COLO829 (cell line): ENCODE measurements at places on chromosomes 4 and X.

DNA sequence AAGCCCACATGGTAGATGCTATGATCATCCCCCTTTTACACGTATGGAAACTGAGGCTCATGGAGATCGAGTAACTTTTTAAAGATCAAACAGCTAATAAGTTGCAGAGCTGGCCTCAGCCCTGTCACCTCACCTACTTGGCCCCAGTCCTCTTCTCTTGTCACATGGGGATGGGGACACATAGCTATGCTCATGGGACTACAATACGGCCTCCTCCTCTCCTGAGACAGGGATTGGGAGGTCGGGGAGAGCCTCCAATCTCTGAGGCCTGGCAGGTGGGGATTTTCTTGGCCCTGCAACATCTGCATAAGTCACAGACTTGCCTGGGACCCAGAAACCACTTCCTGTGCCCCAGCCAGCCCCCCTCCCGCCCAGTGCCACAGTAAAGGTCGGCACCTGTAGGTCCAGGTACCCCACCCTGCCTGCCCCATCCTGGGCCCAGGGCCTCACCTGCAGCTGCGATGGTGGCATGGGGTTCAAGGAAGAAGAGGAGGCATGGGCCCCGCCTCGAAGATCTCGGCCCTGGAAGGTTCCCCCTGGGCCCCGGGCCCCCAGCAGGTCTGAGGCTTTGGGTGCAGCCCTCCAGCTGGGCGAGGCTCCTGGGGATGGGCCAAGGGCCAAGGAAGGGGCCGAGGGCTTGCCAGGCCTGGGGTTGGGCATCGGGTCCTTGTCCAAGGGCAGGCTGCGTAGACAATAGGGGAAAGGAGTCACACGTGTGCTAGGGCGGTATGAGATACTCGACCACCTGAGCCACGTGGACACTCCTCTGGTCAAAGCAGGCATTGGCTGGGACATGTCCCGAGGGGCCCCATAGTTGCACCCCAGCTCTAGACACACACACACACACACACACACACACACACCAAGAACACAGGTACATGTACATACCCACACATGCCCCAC, 6.4 kb downstream of the FOXP3 start:
- no peak for DNase-seq

GRCh38 chrX:122868631-122869030, 315.4 kb upstream of the GRIA3 start:
- no peak for DNase-seq

GRCh38 chrX:24862343-24862742, 153.4 kb downstream of the ARX start:
- DNase-seq = no peak

- DNase-seq = no peak
Measured at GRCh38 chr4:41176340-41176739, 38.0 kb downstream of the APBB2 start.

- no peak for DNase-seq
Measured at GRCh38 chr4:68326141-68326540, 23.7 kb downstream of the YTHDC1 start.

DNA sequence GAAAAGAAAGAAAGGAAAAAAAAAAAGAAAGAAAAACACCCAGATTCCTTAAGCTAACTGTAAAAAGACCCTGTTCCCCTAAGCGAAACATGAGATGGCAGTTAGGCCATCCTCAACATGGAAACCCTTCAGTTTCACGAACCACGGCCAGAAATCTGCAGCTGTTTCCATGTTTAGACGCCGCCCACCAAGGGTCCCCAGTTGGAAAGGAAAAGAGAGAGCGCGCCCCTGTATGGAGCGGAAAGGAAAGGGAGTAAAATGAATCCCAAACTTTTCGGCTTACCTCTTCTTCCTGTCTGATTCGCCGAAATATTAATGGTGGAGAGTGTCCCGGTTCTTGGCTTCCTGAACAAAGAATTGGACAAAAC, 38.3 kb downstream of the MGARP start:
- DNase-seq = no peak

GRCh38 chr4:3829956-3830773, 64.0 kb downstream of the ADRA2C start:
- DNase-seq = peak; percentile 35

DNA sequence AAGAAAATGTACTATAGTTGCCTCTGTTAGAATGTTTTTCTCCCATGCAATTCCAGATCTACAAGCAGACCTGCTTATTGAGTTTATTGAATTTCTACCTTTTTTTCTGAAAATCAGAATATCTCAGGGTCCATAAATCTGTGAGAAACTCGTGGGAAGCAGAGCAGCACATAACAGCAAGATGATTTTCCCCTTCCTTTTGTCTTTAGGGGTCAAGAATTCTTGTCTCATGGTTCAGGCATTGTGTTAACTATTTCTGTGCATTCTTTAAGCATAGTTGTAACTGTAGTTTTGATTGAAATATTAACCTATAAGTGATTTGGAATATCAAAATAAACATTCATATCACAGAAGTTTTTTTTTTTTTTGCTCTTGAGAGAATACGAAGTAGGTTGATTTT, 11.4 kb downstream of the EDNRA start:
- no peak for DNase-seq

- no peak for DNase-seq
Measured at GRCh38 chr4:173475751-173476150, 54.3 kb downstream of the HAND2 start.

- DNase-seq = peak; percentile 7
Measured at GRCh38 chr4:42144028-42144427, 8.4 kb downstream of the BEND4 start.

DNA sequence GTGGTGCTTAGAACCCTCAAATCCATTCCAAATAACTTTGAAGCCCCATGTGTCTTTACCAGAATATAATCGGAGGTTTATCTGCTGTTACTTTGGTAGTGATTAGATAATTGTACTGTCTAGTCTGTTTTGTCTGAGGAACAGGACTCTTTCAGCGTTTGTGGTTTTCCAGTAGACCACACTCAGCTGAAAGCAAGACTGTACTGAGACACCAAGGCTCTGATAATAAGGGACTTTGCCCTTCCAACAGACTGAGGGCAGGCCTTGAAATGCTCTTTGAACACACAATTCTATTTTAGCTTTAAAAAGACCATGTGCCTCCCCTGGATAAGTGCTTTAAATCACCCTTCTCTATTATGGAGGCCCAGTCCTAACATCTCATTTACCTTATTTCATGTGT, 76.1 kb downstream of the KLHL8 start:
- no peak for DNase-seq

- DNase-seq = no peak
Measured at GRCh38 chrX:107610667-107611066, 17.6 kb upstream of the PRPS1 start.

GRCh38 chr4:111362941-111363361, 740.1 kb upstream of the PITX2 start:
- no peak for DNase-seq

DNA sequence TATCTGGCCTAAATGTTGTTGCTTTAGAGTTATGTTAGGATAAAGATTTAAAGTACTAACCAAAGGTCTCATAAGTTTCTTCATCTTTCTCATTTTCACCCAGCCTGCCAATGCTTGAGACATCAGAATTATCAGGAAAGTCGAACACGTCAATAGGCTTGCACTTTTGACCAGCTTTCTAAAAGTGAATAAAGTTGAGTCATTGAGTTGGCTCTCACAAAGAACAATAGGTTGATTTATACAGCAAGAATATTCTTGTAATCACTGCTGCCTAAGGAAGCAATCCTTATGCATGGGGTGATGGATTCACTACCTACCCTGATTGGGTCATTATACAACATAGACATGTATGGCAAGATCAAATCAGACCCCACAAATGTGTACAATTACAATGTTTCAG, 5.0 kb downstream of the CENPU start:
- peak; percentile 84 for DNase-seq

DNA sequence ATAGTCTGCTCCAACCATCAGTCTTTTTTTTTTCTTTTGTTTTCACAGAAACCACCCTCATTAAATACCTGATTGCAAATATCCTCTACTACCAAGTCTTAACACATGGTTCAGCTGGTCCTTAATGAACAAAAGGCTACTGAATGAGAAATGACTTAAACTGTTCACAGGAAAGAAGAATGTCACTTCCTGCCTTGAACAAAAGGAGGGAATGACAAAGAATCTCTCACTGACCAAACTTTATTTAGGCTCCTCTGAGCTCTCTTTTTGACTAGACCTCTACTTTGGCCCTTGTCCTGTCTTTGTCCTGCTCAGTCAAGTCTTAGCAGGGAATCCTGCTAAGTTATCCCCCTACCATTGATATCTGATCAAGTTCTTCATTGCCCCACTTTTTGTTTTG, 31.8 kb upstream of the GJB1 start:
- DNase-seq = no peak

- DNase-seq = no peak
Measured at GRCh38 chr4:48985976-48986653, at the start of gene CWH43. Gene CWH43 (plus strand): TSS chr4:48986275. CDS start chr4:48986430, 155 bp downstream.

DNA sequence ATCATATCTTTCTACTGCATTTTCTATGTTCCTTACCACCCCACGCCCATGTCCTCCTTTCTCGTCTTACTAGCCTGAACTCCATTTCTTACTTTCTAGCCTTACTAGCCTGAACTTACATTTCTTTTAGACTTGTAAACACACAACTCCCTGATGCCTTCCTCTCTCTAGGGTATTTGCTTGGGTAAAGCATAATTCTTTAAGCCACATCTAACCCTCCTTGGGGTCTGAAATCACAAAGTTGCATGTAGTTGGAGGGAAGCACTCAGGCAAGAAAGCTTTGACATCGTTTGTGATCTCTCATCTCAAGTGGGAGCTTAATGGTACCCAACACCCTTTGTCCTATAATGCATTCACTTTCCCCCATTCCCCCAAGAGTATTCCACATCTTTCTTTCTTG, 124.4 kb downstream of the SPOCK3 start:
- no peak for DNase-seq

GRCh38 chr4:176492646-176493302, 173.0 kb downstream of the SPCS3 start:
- peak; percentile 14 for DNase-seq

- DNase-seq = no peak
Measured at GRCh38 chrX:131306601-131307000, 17.5 kb upstream of the IGSF1 start.

GRCh38 chr4:79913581-79913980, 159.4 kb downstream of the ANTXR2 start:
- DNase-seq = no peak

- DNase-seq = peak; percentile 17
Measured at GRCh38 chrX:72394518-72395170, 88.9 kb upstream of the CITED1 start.

DNA sequence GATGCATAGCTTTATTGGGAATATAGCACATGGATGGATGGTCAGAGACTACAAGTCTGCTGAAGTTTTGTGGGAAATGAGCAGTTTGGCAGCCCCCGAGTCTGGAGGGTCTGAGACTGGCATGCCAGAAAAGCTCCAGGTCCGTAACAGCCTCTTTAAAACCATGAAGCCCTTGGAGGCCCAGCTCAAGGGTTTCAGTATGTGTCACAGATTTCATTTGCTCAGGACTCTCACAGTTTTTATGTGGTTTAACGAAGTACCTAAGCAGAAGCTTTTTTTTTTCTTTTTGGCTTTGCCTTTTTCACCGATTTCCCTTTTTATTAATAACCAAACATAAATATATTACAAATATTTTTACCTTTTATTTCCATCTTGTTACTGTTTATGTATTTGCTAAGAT, 30.6 kb upstream of the TMEM184C start:
- no peak for DNase-seq

GRCh38 chr4:139131209-139131870, 45.7 kb downstream of the ELF2 start:
- DNase-seq = no peak

DNA sequence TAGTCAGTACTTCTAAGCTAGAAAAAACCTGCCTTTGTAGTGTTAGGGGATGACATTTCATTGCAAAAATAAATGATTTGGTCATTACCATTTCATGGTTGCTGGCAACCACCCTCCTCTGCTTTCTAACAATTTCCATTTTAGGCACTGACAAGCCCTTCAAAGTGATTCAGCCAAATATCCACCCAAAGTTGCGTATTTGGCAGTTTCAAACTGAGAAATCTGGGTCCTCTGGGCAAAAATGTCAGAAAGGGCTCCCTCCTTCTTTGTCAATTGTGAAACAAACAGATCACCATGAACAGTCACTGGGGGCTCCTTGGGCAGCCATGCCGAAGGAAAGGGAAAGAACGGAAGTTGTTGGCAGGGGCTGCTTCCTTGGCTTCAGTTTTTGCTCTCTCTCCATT, 33.0 kb downstream of the PLAC1 start:
- DNase-seq = no peak

GRCh38 chr4:10081218-10081606, 35.4 kb downstream of the WDR1 start:
- DNase-seq = no peak

GRCh38 chr4:54104907-54105306, 4.9 kb downstream of the GSX2 start:
- no peak for DNase-seq

DNA sequence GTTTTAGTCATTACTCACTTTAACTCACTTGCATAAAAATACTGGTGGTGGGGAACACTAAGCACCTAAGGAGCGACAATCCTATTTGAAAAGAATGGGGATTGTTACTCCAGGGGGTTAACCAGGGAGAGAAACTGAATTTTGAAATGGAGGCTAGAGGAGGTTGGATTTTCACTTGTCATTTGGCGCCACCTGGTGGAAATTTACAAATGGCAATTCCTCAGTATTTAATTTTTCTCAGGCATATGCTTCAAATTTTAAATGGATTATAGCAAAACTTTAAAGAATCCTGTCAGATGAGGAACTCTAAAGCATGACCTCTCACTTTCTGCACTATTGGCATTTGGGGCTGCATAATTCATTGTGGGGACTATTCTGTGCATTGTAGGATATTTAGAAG, 2.7 kb upstream of the GEMIN8 start:
- no peak for DNase-seq

- no peak for DNase-seq
Measured at GRCh38 chr4:26001413-26001812, 87.4 kb downstream of the SMIM20 start.

- DNase-seq = no peak
Measured at GRCh38 chr4:112508356-112508755, 7.6 kb downstream of the NEUROG2 start.

- no peak for DNase-seq
Measured at GRCh38 chrX:5852941-5853340, 375.7 kb downstream of the NLGN4X start.

GRCh38 chr4:119025420-119025819, 110.2 kb upstream of the MYOZ2 start:
- DNase-seq = peak; percentile 36

GRCh38 chr4:59695355-59696053, 1504.6 kb upstream of the ADGRL3 start:
- DNase-seq = no peak

GRCh38 chrX:131752493-131753198, 208.8 kb downstream of the OR13H1 start:
- no peak for DNase-seq

DNA sequence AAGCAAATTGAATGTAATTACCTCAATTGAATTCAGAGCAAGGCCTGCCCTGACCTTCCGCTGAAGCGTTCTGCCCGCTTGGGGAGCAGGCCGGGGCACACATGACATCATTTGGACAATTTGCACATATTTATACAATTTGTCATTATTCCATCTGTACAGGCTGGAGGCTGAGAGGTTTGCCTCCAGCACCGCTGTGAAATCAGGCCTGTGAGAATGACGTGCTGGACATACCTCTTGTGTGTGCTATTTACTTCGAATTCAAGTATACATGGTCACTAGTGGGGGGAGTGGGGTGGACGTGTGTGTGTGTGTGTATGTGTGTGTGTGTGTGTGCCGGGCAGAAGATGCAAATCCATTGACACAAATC, 285.6 kb downstream of the SHOX start:
- DNase-seq = no peak
